Subcutaneous preadipocyte (primary cell): ENCODE measurements at places on chromosomes 3 and 15. TPM values are rescaled to one million over a fixed set of nuclear protein-coding genes. Genes with fewer than 3 reads are reported as not detected.

Gene TMCO5A
- total RNA-seq = not detected in 2 replicates

Gene WNT5A
- total RNA-seq = 7.0 and 25.6 TPM in 2 replicates

Gene LYSMD2
- total RNA-seq = 5.5 and 7.2 TPM in 2 replicates

Gene KLHL24
- total RNA-seq = 19.5 and 27.2 TPM in 2 replicates

Gene LRRN1
- total RNA-seq = not detected in 2 replicates

Gene ALG1L2
- 0.37 and 0.39 TPM in 2 replicates for total RNA-seq

Gene DMXL2
- 25.0 and 29.1 TPM in 2 replicates for total RNA-seq

Gene MRAS
- 19.9 and 27.9 TPM in 2 replicates for total RNA-seq

Gene TJP1
- 37.1 and 67.6 TPM in 2 replicates for total RNA-seq

Gene MOBP
- not detected in 2 replicates for total RNA-seq

Gene SNRPN
- 38.7 and 44.8 TPM in 2 replicates for total RNA-seq

Gene CHST2
- 67.4 and 73.1 TPM in 2 replicates for total RNA-seq

Gene SLC12A1
- not detected in 2 replicates for total RNA-seq

Gene RAB7A
- 71.7 and 97.0 TPM in 2 replicates for total RNA-seq

Gene C3orf18
- 7.2 and 8.5 TPM in 2 replicates for total RNA-seq

Gene TBC1D23
- 58.1 and 65.5 TPM in 2 replicates for total RNA-seq

Gene POLR2M
- 196 and 333 TPM in 2 replicates for total RNA-seq

Gene STARD9
- total RNA-seq = 10.3 and 11.5 TPM in 2 replicates

Gene LRRIQ4
- not detected in 2 replicates for total RNA-seq

Gene GPR160
- 0.37 and 0.39 TPM in 2 replicates for total RNA-seq

Gene CCK
- total RNA-seq = 0.73 TPM in 1 of 2 replicates, not detected in the other

Gene SLC15A2
- total RNA-seq = under 0.01 TPM in 1 of 2 replicates, not detected in the other

Gene RCCD1
- 13.6 and 16.6 TPM in 2 replicates for total RNA-seq

Gene NLGN1
- 2.9 and 3.7 TPM in 2 replicates for total RNA-seq

Gene MKRN2OS
- not detected in 2 replicates for total RNA-seq

Gene GPR62
- 0.20 TPM in 1 of 2 replicates, not detected in the other for total RNA-seq

Gene LSAMP
- total RNA-seq = under 0.01 TPM in 1 of 2 replicates, not detected in the other

Gene GRIP2
- not detected in 2 replicates for total RNA-seq

Gene MYO9A
- 40.8 and 53.2 TPM in 2 replicates for total RNA-seq

Gene CTXN2
- total RNA-seq = not detected in 2 replicates

Gene TAGLN3
- total RNA-seq = not detected in 2 replicates

Gene EPHB3
- total RNA-seq = 1.4 and 1.8 TPM in 2 replicates

Gene CHST13
- total RNA-seq = not detected in 2 replicates

Gene PGBD4
- 1.8 and 2.2 TPM in 2 replicates for total RNA-seq

Gene IQCF5
- total RNA-seq = not detected in 2 replicates

Gene CHRNA7
- total RNA-seq = under 0.01 TPM in 2 replicates

Gene ST8SIA2
- total RNA-seq = not detected in 2 replicates
